ENCODE measurements at places on chromosomes 11 and 22.

DNA sequence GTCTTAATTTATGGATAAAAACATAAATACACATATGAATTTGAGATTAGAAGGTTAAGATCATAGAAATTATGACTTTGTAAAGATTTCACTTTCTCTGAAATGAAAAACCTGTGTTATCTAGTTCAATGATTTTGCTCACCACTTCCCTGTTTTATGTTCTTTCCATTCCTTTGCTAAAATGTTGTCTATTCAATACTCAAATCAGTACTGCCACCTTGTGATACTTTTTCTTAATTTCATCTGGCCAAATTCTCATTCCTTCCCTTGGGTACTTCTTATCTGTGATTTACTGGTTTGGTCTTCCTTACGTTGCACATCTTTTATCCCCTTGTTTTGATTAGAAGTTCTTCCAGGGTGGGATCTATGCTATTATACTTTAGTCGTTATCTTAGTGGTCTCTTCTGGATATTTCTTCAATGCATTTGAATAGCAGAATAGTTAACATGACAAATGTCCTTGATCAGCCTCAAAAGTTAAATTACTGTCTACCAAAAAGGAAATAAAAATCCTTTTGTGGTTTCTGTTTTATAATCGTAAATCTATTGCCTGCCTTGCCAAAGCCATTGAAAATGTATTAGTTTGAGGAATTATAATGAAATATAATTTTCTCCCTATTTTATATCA, 197.0 kb downstream of the PGR start:
- DNase-seq: peak; percentile 70

DNA sequence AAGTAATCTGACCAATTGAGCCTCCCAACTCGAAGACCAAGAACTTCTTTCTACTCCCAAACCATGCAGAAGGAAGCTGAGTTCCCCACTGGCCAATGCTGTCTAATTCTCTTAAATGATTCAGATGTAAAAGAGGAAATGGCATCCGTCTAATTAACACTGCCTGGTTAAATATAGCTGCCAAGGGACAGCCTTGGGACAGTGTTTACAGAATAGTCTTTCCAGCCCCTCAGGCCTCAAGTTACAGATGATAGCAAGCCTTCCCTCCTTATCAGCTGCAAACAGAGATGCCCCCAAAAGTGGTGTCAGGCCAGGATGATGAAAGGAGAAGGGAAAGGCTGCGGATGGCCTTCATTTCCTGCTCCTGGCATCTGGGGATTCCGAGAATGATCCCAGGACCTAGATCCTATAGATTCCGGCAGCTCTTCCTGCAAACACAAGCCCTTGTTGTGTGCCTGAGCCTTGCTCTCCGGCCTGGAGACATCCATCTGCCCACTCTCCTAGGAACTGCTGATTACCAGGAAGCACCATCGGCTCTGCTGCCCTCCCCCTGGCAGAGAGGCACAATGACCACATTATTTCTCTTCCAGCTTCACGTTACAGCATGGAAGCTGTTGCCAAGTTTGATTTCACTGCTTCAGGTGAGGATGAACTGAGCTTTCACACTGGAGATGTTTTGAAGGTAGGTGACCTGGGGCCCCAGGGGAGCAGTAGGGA, 13.5 kb upstream of the TMA7B start:
- no peak for DNase-seq

DNA sequence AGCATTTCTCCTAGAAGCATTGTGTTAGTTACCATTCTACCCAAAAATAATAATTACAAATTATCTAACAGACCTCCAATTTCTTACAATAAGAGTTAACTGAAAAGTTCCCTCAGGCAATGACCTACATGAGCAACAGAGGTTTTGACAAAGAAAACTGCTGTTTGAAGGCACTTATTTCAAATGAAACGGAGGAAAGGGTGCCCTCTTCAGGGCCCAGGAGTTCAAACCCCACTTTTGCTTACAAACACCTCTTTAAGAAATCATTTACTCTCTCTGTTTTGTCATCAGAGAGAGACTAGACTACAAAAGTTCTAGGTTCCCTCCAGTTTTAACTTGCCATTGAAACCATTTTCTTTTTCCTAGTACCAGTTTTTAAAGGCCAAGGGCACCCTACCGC, 56.7 kb downstream of the AMBRA1 start:
- DNase-seq: peak; percentile 16

GRCh38 chr22:32080904-32081303, 37.8 kb downstream of the SLC5A1 start:
- peak; percentile 31 for DNase-seq

DNA sequence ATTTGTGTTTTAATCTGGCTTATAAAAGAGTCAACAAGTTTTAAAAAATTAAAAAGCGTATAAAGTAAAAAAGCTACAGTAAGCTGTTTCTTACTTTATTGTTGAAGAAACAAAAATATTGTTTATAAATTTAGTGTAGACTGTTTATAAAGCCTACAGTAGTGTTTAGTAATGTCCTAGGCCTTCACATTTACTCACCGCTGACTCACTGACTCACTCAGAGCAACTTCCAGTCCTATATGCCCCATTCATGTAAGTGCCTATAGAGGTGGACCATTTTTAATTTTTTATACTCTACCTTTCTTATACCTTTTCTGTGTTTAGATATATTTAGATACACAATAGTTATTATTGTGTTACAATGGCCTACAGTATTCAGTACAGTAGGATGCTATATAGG, 12.2 kb downstream of the MPPED2 start:
- DNase-seq: no peak

- no peak for DNase-seq
Measured at GRCh38 chr11:64090806-64091516, 55.2 kb downstream of the FLRT1 start.

DNA sequence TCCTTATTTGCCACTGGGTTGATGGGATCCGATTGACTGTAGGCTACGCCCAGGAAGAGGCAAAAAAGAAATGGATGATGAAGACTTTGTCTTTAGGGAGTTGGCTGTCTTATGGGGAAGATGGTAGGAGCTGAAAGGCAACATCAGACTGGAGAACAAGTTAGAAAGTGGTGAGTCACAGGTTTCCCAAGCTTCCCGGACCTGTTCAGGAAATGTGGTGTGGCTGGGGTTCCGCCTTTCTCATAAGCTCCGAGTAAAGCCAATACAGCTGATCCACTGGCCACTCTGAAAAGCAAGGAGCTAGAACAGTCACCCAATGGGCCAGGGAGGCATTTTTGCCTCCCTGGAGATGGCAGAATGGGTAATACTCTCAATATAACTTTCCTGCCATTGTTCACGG, 194.5 kb downstream of the SNX19 start:
- no peak for DNase-seq

GRCh38 chr22:20378110-20378509, 15.8 kb upstream of the ZNF74 start:
- DNase-seq: no peak

GRCh38 chr11:116853461-116854073, 16.1 kb upstream of the APOA1 start:
- no peak for DNase-seq

- peak; percentile 37 for DNase-seq
Measured at GRCh38 chr22:22692707-22693530, 48.5 kb downstream of the GGTLC2 start.

- DNase-seq: peak; percentile 36
Measured at GRCh38 chr11:88337987-88338668, 592 bp upstream of the CTSC start.

DNA sequence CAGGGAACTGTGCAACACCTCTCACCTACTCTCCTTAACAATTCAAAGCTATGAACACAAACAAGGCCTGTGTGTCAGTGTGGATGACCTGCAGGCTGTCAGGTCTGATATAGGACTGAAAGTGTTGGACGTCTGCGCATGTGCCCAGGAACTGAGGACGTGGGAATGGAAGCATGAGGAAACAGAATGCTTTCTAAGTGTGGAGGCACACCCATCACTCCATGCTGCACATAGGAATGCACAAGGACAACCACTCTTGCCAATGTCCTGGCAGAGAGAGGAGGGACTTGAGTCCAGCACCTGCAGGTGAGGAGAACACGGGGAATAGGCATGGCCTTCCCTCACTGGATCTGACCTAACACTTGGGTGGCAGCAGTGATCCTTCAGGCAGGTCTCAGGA, 874.3 kb downstream of the OPCML start:
- DNase-seq: no peak
